Mammary microvascular endothelial cell (primary cell): ENCODE measurements at places on chromosomes 5 and 9. TPM values are rescaled to one million over a fixed set of nuclear protein-coding genes. Genes with fewer than 3 reads are reported as not detected.

Gene OR1Q1
- total RNA-seq = not detected in 2 replicates

Gene PCBD2
- 4.3 and 5.0 TPM in 2 replicates for total RNA-seq

Gene ENTPD2
- not detected in 2 replicates for total RNA-seq

Gene TNFSF15
- 0.10 and 0.13 TPM in 2 replicates for total RNA-seq

Gene SOHLH1
- 0.34 TPM in 1 of 2 replicates, not detected in the other for total RNA-seq

Gene HCN1
- total RNA-seq = not detected in 2 replicates

Gene CATSPER3
- total RNA-seq = 0.40 TPM in 1 of 2 replicates, not detected in the other
